Stimulated activated CD8-positive, alpha-beta memory T cell treated with anti-CD3 and anti-CD28 coated beads, Interleukin-4, amount 100 ng/mL, for 4 hours (primary cell): ENCODE measurements at places on chromosomes 2 and 18.
A peak's percentile ranks its signal among the peaks of the same experiment; 100 is the strongest.

DNA sequence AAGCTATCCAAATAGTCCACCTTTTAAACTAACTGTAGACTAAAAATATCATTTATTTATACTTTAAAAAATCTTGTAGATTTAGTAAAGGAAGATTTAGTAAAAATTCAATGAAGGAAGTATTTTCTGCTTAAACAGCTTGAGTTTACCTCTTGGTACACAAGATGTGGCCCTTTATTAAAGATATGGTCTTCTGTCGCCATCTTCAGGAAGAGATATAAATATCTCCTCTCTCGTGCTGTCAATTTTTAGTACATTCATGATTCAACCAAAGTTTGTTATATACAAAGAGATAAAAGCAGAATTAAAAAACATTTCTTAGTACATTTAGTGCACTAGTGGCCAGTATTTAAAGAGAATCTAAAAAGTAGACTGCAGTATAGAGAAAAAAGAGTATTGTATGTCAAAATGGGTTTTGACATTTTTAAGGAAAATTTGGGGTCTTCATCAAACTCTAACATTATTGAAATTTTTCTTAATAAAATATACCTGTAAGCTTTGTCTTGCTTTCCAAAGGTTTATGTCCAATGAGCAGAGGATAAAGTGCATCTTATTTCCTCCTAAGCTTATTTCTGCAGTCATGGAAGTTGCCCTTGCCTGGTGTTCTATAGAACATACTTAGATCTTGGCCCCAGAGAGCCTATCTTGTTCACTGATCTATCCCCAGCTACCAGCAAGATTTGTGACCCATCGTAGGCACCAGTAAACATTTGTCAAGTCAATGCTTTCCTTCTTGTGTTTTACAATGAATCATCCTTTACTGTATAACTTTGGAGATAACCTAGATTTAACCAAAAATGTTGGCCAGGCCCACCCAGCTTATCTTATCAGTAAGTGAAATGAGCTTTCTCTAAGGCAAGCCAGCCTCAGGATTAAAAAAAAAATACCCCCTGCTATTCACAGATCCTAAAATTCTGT is 18.5 kb upstream of the EML6 start:
- no peak for DNase-seq

DNA sequence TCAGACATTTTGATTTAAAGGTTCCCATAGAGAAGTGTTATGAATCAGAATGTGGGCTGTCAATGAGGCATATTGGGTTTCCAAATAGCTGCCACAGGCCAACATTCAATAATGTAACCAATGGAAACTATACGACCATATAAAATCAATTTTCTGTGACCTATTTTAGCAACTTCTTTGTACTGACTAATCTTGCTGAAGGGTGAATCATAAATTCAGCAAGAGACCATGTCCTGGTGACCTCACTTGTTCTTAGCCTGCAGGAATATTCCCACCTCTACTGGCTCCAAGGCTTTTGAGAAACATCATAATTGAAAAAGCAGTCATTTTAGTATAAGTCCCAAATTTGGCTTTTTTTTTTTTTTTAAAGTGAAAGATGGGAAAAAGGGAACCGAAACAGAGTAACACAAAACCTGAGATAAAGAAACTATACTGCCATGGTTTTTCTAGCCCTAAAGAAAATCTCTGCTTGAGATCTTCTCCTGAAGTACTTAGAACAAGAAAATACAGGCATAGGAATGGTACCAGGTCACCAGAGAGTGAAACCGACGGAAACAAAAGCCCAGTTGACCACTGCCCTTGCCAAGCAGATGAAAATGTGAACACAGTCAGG is 32.1 kb downstream of the PLEKHM3 start:
- no peak for DNase-seq

- DNase-seq, result no peak
These were observed 120.3 kb upstream of the CAPN13 start for GRCh38 chr2:30927465-30928075.

DNA sequence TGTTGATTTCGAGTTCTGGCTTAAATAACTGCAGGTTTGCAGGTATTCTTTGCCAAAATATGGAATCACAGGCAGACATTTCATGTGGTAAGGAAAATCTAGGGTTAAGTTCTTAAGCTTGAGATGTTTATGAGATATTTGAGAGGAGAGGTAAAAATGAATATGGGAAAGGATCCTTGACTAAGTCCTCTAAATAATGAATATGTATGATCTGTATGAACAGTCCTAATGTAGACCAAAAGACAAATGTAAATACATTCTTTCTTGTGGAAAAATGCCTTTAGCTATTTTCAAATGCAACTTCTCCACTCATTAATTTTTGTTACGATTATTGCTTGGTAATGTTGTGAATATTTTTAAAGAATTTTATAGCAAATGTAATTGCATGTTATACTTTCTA is 1632.6 kb downstream of the SUCLG1 start:
- DNase-seq, result no peak

DNA sequence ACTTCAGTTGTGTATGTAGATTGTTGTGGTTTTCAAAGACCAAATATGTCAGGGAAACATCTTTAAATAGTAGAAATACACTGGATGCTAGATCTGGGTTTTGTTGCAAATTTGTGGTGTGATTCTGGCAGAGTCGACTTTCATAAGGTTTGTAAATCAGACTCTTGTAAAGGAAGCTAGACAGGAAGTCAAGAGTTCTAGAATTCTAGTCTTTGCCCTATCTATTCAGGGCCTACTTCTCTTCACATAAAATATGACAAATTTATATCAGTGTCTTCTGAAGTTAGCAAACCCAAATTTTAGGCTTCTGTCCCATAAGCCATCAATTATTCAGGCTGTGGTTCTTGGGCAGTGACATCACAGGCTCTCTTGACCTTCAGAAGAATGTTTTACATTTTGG is 1579.2 kb upstream of the PIK3C3 start:
- no peak for DNase-seq

- no peak for DNase-seq
These were observed 24.8 kb upstream of the PTMA start for GRCh38 chr2:231683292-231684235.

DNA sequence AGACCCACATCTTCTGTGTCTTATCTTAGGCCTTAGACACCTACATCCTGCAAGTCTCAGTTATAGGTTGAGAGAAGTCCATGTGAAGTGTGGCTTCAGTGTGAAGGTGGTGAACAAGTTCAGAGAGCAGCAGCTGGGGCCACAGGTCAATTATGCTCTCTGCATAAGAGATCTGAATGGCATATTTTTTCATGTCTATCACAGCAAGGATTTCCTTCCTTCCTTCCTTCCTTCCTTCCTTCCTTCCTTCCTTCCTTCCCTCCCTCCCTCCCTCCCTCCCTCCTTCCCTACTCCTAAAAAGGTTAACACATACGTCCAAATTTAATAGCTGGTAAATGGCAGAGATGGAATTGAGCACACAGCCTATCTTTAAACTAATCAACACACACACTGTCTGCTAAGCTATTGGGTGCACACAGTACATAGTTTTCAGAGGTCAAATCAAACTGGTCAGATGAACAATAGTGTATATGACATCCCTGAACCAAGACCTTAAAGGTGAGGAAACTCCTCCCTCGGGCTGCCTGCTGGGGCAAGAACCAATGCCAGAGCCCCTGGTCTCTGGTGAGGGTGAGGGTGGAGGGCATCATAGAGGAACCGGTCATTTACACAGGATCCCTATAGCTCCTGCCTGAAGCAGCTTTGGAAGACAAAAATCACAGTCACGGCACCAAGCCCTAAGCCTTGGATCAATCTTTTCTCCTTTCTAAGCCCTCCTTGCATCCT is 240.9 kb downstream of the ICOS start:
- DNase-seq, result no peak

GRCh38 chr2:8033546-8034096 is 648.2 kb upstream of the ID2 start:
- no peak for DNase-seq

GRCh38 chr2:120669121-120669952 is 66.3 kb upstream of the GLI2 start:
- no peak for DNase-seq

GRCh38 chr2:100610381-100610831 is 47.6 kb downstream of the PDCL3 start:
- peak; percentile 44 for DNase-seq

DNA sequence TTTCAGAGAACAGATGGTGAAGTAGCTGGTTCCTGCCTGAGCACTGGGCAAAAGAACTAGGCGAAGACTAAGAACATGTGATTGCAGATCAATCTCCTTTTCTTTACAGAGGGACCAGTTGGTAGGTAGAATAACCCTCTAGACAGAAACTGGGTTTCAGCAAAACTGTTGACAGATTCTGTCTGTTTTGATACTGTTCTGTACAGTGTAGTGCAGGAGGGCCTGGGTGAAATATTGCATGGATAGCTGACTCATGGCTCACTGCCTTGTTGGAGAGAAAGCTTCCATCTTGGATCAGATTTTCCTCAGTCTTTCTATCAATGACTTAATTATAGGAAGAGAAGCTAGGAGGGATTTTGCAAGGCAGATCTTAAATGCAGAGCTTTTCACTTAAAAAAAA is 95.8 kb downstream of the ZNF532 start:
- no peak for DNase-seq

- no peak for DNase-seq
These were observed 27.8 kb upstream of the COPS8 start for GRCh38 chr2:237057893-237058300.

DNA sequence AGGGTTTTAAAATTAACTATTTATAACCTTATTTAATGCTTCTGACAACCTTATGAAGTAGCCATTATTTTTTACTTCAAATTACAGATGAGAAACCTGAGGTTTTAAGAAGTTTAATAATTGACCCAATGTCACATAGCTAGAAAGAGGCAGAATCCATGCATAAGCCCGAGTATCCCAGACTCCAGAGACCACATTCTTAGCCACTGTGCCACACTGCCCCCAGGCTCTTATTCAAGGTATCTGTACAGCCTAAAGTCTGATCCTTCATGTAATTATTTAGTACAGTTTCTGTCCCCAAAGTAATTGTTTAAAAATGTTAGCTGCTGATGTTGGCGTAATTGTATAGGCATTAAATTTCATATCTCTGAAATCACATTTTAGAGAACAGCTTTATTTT is 124.7 kb upstream of the LRRTM1 start:
- no peak for DNase-seq

DNA sequence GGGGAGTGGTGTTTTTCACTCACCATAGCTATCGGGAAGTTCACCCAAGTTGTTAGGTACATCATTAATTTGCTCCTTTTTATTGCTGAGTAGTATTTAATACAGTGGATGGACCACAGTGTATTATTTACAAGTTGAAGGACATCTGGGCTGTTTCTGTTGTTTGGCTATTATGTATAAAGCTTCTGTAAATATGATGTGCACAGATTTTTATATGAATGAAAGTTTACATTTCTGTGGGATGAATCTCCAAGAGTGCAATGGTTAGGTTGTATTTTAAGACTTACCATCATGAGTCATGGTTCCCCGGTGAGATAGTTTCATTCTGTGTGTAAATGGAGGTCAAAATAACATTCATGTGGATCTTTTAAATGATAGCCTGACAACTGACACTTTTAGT is 337.4 kb downstream of the PTPRM start:
- DNase-seq, result no peak

DNA sequence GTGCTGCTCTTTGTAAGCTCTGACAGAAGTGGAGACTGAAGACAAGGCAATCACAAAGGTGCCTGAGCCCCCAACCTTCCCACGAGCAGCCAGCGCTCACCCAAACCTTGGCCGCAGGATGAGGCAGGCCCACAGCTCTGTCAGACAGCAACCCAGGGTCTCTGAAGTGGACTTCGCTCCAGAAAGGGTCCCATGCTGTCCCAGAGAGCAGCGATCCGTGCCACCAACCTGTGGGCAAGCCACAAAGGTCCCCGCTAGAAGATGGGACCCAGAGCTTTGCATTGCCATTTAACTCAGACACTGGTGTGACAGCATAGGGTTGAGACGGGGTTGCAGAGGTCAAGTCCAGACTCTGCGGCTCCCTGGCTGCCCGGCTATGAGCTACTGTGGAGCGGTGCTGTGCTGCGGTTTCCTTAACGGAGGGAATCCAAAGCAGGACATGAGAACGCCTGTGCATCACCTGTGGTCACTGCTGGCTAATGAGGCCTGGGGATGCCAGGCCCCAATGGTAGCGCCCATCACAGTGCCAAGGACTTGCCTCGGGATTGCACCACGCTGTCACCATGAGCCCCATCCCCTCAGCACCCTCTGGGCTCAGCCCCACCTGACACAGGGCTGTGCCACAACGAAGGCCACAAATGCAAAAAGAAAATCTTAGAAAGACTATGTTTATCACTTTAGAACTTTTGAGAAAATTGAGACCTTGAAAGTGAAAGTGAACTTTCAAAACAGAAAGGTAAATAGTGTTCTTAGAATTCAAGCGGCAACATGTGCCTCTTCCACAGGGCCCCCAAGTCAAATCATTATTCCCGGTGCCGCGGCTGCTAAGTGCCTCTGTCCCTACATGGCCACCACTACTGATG is 103.4 kb downstream of the HDAC4 start:
- DNase-seq, result no peak
